ENCODE measurements at places on chromosomes 12 and 14.

DNA sequence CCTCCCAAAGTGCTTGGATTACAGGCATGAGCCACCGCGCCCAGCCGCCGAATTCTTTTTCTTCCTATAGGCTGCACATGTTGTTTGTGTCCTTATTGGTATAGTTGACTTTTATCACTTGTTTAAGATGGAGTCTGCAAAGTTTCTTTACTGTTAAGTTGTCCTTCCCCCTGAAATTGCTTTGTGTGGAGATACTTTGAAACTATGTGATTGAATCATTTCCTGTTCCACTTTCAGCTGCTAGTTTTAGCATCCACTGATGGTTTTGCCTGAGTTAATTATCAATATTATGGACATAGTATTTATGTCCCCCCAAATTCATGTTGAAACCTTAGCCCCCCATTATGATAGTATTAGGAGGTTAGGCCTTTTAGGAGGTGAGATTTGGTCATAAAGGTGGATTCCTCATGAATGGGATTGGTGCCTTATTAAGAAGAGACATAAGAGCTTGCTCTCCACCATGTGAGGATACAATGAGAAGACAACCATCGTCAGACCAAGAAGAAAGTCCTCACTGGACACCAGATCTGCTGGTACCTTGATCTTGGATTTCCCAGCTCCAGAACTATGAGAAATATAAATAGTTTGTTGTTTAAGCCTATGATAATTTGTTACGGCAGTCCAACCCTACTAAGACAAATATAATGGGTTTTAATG lies 34.9 kb downstream of the PPHLN1 start:
- no peak for DNase-seq

DNA sequence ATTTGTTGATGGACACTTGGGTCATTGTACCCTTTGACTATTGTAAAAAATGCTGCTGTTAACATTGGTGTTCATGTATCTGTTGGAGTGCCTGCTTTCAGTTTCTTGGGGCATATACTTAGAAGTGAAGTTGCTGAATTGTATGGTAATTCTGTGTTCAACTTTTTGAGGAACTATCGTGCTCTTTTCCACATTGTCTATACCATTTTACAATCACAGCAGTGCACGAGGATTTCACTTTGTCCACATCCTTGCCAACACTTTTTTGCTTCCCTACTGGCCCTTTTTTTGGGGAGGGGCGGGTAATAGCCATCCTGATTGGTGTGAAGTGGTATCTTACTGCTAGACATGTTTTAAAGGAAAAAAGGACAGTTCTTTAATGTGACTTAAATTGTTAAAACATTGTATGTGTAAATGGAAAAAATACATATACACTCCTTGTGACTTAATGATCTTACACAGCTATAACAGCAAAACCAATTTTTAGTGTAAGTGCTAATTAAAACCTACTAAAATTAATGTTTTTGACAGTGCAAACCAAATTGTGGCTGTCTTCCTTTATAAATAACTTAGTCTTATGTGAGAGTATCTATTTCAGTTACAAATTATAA lies 52.7 kb downstream of the WNK1 start:
- DNase-seq, result no peak

DNA sequence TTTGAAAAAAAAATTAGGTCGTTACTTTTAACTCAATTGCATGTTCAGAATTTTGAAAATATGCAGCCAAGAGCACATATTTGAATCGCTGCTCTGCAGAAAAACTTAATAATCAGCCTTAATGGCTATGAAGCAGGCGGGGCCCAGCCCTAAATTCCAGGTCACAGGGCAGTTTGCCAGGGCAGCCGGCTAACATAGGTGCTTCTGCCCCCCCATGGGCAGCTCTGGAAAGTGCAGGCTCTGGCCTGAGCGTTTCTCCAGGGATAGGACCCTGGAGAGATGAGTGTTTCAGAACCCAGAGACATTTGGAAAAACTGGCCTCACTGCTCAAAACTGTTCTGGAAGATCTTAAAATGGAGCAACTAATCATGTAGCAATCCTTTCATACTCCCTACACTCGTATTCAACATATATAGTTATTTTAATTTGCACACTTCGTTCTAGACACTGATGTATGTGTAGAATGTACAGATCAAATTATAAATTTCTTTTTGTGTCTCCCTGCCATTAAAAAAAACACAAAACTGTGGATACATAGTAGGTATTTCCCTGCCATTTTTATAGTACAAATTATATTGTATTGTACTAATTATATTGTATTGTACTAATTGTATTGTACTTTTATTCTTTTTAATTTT lies 26.0 kb upstream of the PTGR2 start:
- peak; percentile 20 for DNase-seq

GRCh38 chr14:100160534-100160916 lies 1.1 kb upstream of the DEGS2 start:
- no peak for DNase-seq

GRCh38 chr12:69254046-69254445 lies 14.7 kb downstream of the CPSF6 start:
- peak; percentile 51 for DNase-seq

- no peak for DNase-seq
These were observed 45.7 kb downstream of the TRAFD1 start for GRCh38 chr12:112170971-112171596.

DNA sequence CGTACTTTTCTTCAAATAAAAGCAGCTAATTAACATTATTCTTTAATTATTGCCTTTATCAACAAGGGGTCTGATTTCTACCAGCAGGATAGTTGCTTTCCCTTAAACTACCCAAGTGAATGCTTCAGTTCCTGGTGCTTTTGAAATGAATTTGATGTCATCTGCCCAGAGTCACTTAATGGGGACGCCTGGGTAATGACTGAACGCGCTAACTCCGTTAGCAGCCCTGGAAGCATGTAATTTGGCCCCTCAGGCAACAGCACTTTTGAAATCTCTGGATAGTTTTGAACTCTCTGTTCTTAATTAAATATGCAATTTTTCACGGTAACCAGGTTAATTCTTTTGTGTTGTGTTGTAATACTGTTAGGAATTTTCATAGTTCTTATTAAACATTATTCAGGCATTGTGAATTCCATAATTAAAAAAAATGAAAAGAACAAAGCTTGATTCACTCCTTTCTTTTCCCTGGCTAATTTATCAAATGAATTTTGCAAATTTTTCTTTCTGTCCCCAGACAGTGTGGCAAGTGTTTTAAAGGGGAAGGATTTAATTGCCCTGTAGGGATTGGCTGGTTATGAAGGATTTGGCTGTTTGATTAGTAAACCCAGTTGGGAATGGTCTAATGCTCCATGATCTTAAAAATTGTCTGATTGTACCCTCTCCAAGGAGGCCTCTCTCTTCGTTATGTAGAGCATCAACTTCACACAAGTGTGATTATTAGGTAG lies 137.5 kb upstream of the MYL2 start:
- no peak for DNase-seq

DNA sequence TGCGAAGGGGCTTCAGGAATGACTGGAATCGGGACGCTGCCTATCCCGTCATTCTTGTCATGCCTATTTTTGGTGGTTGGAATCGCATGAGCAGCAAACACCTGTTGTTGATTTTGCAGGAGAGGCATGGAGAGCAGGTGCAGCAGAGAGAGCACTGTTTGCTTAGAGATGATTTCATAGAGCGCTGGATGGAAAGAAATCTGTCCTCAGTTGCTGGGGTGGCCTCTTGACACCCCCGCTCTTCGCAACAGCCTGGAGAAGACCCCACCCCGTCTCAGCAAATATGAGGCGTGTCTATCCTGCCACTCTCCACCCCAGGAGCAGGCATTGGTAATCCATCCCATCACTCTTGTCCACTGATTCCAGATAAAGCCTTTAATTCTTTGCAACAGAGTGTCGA lies 19.3 kb upstream of the NCOR2 start:
- no peak for DNase-seq

DNA sequence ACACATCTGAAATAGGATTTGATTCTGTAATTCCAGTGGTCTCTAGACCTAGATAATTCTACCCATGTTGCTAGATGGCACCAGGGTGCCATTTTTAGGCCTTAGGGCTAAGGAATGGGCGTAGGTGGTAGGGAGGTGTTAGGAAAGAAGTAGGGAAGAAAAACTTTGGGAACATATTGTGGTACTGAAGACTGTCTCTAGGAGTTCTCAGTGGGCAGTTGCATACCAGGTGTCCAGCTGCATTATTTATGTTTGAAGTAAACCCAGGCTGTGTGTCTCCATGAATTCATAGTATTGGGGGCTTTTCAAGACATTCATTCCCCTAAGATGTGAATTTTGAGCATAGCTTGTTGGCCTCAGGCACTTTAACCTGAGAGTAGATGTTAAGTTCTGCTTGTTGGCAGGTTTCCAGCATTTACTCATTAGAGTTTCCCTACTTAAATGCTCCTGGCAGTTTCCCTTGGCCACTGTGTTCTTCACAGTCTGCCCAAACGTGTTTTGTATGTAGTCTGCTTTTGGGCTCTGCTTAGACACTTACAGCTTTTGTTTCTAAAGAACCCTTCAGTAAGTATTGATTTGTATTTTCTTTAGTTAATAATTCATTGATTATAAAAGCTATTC lies 31.5 kb upstream of the CCT2 start:
- DNase-seq, result no peak

Measured in GM12878 (cell line).